Occipital lobe (tissue), 3 donors: ENCODE measurements at places on chromosomes 5 and 9.

- no peak for DNase-seq
Observed at GRCh38 chr5:57179262-57180200, 5.7 kb downstream of the GPBP1 start.

- no peak for DNase-seq
Observed at GRCh38 chr9:92183449-92183848, 68.2 kb upstream of the SPTLC1 start.

DNA sequence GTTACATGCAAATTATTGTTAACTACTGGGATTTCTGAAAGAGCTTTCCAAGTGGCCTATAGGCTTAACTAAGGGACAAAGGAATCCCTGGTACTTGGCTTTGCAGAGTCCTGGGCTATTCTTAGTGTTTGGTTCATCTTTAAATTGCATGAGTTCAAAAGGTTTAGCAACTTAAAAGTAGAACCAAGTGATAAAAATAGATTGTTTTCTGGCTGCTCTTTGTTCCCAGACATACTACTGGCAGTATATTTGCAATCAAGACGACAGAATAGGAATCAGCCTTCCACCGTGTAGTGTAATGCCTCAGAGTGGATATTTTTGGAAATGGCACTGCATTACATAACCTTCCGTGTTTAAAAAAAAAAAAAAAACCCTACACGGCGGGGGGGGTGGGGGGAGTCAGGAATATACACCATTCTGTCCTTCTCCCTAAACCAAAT lies 1.0 kb downstream of the NREP start:
- no peak for DNase-seq

DNA sequence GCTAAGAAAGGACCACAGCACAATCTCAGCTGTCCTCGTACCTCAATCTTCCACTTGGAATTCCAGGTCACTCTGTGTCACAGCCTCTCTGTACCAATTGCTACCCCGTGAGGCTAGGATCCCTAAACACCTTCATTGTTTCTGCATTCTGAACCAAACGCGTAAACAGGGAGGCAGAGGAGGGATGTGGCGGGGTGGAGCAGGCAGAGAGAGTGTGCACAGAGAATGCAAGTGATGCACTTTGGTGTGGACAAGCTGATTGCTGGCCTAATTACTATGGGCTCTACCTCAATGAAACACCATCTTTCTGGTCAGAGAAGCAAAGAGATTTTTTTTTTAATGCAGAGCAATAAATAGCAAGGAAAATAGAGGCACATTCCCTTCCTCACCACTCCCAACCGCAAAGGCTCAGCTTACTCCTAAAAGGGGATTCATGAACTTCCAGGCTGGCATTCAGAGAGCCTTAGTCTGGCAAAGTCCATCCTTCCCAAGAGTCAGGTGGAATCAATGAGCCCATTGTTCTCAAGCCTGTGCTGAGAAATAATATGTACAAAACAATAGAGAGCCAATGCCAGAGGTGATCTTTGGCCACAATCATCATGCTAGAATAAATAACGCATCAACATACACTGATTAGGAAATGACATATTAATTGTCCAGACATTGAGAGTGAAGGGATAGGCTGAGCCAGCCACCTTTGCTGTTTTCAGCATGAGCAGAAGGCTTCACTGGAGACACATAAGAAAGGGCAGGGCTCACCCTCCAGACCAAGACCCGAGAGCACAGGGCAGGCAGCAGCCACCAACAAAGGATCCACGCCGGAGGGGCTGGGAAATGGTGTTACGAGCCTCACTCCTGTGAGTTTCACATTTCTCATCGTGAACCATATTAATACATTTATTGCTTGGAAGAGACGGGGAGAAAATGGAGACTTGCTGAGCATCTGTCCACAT lies 278.8 kb downstream of the ENC1 start:
- DNase-seq = no peak

DNA sequence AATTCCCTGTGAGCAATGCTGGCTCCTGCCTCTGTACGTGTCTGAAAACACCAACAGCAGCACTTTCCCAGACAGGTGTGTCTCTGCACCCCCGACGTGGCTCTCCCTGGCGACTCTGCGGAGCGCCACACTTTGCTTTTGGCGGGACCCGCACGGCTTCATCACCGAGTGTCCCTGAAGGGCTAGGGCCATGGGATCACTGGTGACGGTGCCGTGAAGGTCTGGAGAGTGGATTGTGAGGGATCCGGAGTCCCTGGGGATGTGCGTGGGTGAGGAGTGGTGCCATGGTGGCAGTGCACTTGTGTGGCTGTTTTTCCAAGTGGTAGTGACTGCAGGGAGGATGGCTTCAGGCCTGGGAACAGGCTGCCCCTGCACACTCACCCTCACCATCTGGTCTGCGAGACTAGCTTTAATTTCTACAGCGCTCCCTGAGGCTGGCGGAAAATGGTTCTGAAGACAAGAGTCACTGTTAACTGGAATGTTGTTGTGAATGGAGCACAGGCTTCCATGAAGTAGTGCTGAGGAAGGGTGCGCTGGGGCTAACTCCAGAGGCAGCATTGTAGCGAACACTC lies 3.2 kb downstream of the NKD2 start:
- no peak for DNase-seq

GRCh38 chr9:73548201-73548600 lies 396.5 kb downstream of the ANXA1 start:
- no peak for DNase-seq

GRCh38 chr5:43590700-43591099 lies 12.3 kb upstream of the NNT start:
- DNase-seq = no peak

DNA sequence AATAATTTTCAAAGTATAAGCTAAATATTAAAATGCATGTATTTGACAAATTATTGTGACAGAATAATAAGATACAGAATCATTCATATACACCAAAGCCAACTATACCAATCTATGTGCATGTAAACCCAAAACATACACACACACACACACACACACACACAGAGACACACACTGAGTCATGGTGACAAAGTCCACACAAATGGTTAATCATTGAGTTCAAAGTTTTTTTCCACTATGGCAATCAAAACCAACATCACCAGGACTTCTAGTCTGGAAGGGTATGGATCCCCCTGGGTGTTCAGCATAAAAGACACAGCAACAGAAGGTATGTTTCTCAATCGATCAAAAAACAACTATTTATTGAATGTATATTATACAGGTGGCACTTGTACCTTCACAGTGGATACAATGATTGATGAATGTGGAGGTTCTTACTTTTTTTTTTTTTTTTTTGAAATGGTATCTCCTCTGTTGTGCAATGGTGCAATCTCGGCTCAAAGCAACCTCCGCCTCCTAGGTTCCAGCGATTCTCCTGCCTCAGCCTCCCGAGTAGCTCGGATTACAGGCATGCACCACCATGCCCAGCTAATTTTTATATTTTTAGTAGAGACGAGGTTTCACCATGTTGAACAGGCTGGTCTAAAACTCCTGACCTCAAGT lies 137.0 kb downstream of the PDE4D start:
- no peak for DNase-seq

- no peak for DNase-seq
Observed at GRCh38 chr5:143192191-143192900, 211.1 kb downstream of the NR3C1 start.

DNA sequence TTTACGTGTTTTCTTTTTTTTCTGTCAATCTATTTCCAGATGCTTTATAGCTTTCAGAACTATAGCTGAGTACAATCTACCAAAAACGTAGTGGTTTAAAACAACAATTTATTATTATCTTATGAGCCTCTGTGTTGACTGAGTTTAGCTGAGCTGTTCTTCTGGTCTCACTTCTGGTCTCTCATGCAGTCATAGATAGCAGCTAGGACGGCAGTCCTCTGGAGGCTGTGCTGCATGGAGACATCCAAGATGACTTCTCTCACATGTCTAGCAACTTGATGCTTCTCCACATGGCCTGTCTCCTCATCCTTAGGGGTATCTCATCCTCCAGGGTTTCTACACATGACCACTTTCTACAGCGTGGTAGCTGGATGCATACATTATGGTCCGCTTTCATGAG lies 22.0 kb upstream of the RAD23B start:
- no peak for DNase-seq

DNA sequence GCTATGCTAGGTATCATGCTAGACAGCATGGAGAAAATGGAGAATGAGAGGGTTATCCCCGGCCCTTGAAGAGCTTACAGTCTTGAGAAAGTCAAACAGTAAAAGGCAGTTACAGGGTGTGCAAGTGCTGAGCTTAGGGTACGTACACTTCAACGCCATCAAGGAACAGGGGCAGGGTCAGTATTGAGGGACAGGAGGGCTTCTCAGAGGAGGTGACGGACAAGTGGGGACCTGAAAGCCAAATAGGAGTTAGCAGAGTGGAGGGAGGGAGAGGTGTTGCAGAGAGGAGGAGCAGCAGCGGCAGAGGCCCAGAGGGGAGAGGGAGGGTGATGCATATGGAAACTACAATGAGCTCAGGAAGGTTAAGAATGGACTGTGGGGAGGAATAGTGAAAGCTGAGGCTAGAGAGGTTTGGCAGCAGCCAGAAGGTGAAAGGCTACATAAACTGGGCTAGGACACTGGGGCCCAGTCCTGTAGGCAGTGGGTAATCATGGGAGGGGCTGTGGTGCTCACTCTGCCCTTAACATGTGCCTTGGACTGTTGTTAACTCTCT lies 88.0 kb downstream of the NRG2 start:
- DNase-seq = no peak

DNA sequence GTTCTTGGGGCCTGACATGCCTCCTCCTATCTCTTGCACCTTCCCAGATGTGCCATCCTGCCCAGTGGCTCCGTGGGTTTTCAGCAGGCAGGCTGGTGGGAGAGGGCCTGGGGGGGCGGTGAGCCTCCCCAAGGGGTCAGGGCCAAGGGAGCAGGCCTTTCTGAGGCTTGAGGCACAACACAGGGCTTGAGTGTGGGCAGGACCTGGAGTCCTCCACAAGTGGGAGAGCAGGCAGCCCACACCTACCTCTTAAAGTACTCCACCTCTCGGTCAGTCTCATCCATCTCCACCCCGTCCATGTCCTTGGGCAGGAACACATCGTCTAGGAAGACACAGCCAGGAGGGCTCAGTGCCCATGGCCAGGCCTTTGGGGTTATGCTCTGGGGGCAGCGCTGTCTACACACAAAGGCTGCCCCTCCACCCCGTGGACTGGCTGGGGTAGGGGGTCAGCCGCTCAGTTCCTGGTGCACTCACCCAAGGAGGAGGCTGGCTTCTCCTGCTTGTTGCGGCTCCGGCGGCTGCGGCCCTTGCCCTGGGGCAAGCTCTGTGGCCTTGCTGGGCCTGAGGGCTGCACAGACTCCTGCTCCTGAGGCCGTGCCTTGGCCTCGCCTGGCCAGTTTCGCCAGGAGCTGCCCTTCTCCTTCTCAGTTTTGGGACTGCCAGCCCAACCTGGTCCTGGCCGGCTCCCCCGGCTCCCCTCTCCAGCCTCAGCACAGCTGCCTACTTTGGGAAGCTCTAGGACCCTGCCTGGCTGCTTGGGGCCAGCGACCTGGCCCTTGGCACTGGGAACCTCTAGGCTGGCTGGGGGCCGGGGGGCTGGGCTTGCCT lies 7.2 kb upstream of the DDX41 start:
- no peak for DNase-seq

GRCh38 chr5:100464418-100464817 lies 70.8 kb upstream of the FAM174A start:
- DNase-seq = no peak

DNA sequence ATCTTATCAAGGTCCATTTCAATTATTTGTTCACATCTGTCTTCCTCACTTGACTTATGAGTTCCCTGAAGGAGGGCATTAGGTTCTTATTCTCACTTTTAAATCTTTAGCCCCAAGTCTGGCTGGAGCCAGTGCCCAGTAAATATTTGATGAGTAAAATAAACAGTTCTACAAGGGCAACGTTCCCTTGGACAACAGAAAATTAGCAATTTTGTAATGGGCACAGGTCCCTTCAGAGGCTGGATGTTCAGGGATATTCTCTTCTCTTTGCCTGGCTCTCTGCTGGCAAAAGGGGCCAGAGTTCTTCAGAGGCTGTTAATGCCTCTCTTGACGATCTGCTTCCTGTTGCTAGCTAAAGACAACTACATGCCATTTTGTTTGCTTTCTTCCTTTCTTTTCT lies 149.7 kb downstream of the SEMA6A start:
- no peak for DNase-seq

DNA sequence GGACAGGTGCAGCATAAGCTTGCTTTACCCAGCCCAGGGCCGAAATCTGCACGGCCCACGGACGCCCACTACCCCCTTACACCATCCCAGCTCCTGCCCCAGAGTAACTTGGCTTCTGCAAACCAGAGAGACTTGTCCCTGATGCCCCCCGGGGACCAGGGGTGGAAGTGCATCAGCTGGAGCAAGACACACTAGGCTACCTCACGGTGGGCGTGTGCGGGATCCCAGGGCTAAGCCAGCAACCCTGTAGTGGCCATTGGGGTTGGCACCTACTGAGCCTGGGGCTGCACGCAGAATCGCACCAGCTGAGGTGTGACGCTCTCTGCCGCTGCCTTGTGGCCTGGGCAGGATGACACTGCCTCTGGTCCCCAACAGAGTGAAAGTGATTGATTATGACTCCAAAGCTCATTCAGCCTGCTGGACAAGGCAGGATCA lies 6.1 kb upstream of the ZNF79 start:
- DNase-seq = no peak

GRCh38 chr5:82975396-82975795 lies 101.8 kb downstream of the TMEM167A start:
- no peak for DNase-seq

GRCh38 chr5:152622628-152623027 lies 217.5 kb upstream of the NMUR2 start:
- no peak for DNase-seq

- no peak for DNase-seq
Observed at GRCh38 chr9:35500130-35500748, 10.3 kb downstream of the RUSC2 start.

DNA sequence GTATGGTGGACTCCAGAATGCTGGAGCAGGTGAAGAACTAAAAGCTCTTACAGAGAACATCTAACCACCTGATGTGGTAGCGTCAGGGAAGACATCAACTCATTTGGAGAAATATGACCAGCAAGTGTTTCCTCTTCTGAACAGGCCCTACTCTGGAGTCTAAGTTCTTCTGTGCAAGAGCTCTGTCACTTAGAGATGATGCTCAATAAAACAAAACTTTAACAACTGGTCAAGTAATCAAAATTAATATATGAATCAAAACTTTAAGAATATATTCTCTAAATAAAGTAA lies 85.8 kb downstream of the CYFIP2 start:
- no peak for DNase-seq

DNA sequence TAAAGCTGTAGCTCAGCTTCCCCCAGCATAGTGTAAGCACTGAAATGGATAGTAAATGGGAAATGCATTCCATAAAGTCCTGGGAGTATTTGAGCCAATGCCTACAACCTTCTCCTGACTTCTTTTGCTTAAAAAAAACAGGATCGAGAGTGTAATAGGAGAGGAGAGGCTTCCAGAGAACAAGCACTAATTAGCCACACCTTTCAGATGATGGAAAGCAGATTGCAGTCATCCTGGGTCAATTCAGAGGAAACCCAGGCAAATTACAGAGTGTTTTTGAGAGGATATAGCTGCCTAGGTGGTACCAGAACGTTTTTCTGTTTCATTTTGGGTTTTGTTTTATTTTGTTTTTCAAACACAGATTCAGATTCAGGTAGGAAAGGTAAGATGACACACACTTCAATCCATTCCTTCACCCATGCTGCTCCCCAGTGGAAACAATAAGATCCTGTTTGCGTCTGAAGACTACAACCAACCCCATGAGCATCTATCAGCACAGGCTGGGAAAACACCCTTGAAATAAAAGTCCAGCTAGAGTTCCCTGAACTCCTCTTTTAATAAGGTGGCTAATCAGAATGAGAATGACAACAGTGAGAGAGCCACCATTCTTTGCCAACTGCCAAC lies 95.6 kb downstream of the RFK start:
- DNase-seq = no peak

- no peak for DNase-seq
Observed at GRCh38 chr5:81778642-81779041, 27.7 kb upstream of the SSBP2 start.
